LHCN-M2 (cell line): ENCODE measurements at places on chromosomes 7 and 10. TPM values are rescaled to one million over a fixed set of nuclear protein-coding genes. Genes with fewer than 3 reads are reported as not detected.

The FOXP2 gene
- total RNA-seq, result 0.34 and 0.71 TPM in 2 replicates

The GLI3 gene
- 2.6 and 4.4 TPM in 2 replicates for total RNA-seq

The ELN gene
- total RNA-seq, result 2.1 and 3.3 TPM in 2 replicates

The NPFFR1 gene
- total RNA-seq, result not detected in 2 replicates

The CYP2C8 gene
- not detected in 2 replicates for total RNA-seq

The PRLHR gene
- not detected in 2 replicates for total RNA-seq

The MRPL32 gene
- total RNA-seq, result 63.5 and 81.4 TPM in 2 replicates

The AGR3 gene
- total RNA-seq, result not detected in 2 replicates

The EPDR1 gene
- 99.6 and 105 TPM in 2 replicates for total RNA-seq

GRCh38 chr7:158646766-158647474 is 57.7 kb downstream of the NCAPG2 start:
- DNase-seq, result no peak

DNA sequence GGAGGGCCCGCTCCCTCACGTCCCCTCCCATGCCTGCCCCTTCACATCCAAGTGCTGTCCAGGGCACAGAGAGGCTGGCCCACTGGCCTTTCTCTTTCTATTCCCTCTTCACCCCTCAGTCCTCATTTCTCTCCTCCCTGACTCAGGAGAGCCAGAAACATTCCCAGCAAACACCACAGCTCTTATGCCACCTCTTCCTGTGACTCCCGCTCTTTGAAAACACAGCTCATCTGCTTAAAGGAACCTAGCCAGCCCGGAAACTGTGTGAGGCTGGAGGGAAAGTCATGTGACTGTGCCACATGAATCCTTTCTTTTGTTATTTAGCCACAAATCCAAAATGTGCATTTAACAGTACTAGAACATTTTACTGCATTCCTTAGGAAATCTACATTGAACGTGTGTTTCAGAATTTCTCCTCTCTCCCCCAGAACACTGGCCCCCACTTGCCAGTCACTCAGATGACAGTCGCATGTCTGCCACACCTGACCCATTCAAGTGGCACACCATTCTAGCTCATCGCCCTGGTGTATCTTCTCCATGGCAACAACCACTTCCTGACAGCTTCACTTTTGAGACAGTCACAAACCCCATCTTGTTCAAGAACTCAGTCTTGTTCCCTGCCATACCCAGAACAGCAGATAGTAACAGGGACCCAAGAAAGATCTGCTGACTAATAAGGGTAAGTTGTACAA is 42.8 kb downstream of the GRB10 start:
- DNase-seq, result no peak

DNA sequence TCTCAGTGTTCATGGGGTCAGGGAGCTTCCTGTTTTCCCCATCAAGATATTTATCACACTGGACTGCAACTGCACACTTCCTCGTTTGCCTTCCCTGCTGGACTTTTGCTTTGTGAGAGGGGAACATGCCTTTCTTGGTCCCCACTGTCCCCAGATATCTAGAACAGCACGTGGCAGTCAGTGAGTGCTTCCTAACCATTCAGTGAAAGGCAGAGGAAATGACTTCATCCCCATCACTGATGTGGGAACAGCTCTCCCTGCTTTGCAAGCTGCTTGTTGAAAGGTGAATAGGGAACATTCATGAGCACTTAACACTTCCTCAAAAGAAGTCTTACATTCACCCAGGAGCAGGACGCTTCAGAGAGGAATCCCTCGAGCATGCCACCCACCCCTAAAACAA is 135.4 kb downstream of the MYOF start:
- DNase-seq, result no peak

- no peak for DNase-seq
These were observed 60.8 kb downstream of the BMPR1A start for GRCh38 chr10:86817246-86817645.

DNA sequence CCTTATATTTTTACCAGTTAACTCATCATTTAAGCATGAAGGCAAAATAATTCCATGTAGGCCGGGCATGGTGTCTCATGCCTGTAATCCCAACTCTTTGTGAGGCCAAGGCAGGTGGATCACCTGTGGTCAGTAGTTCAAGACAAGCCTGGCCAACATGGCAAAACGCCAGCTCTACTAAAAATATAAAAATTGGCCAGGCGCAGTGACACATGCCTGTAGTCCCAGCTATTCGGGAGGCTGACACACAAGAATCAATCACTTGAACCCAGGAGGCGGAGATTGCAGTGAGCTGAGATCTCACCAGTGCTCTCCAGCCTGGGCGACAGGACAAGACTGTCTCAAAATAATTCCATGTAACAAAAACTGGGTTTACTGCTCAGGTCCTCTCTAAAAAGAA is 18.3 kb downstream of the HNRNPA2B1 start:
- no peak for DNase-seq

- DNase-seq, result no peak
These were observed 9.6 kb upstream of the PTTG1IP2 start for GRCh38 chr7:90459888-90460287.

GRCh38 chr7:21318916-21319270 is 109.0 kb upstream of the SP4 start:
- no peak for DNase-seq

GRCh38 chr7:90580051-90580450 is 16.1 kb upstream of the CDK14 start:
- DNase-seq, result no peak
